Activated CD4-positive, alpha-beta T cell treated with anti-CD3 and anti-CD28 coated beads for 1 hour (primary cell): ENCODE measurements at places on chromosomes 13 and 19.

- DNase-seq: no peak
These were observed 11.1 kb downstream of the ZC3H13 start for GRCh38 chr13:46041419-46041839.

- no peak for DNase-seq
These were observed 23.5 kb downstream of the EBPL start for GRCh38 chr13:49667773-49668172.

GRCh38 chr13:103007427-103007762 lies 58.8 kb downstream of the SLC10A2 start:
- no peak for DNase-seq

DNA sequence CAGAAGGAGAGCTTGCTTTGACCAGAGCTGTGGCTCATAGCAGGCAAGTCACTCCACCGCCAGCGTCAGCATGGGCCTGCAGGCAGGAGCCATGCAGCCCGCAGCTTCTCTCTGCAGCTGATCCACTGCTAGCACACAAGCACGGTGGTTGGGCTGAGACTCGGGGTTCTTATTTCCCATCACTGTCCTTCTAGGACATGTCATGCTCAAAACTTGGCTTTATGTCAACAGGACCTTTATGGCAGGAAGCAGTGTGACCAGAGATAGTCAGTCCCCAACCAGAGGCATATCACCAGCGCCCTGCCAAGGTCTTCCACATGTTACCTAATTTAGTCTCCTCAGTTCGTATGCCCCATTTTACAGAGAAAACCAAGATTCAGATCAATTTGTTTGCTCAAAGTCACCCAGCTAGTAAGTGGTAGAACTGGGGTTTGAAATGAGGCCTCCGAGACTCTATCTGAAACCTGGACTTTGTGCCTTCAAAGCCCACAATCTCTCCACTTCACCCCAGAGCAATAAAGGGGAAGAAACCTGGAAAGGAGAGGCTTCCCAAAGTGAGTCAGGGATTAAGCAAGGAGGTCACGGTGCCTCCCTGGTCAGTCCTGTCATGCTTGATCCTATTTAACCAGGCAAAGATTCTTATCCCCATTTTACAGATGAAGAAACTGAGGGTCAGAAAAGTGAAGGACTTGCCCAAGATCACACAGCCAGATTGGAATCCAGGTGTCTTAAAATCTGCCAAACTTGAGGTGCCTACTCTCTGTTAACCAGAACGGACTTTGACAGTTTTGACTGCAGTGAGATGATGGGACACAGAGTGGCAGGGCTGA lies 5.1 kb downstream of the TMEM272 start:
- no peak for DNase-seq

DNA sequence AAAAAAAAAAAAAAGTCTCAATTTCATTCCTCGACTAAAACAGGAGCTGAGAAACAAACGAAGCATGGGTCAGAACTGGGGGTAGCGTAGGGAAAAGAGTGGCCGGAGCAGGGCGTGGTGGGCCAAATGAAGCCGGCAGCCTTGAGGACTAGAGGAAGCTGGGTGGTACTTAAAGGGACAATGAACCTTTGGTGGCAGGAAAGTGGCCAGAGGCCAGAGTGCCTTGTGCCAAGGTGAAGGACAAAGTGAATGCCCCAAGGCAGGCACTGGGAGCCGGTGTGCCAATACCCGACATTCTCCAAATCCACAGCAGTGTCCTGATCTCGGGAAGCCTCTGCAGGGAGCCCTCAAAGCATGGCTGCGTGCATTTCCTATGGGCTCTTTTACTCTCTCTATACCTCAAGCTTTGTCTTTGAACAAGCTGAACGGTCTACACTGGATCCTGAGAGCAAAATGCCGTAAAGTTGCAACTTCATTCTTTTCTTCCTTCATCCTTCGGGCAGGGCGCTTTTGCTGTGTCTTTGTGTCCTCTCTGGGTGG lies 195.0 kb upstream of the KL start:
- no peak for DNase-seq

GRCh38 chr19:48680436-48681126 lies 7.8 kb upstream of the NTN5 start:
- no peak for DNase-seq

- DNase-seq: no peak
These were observed 28.2 kb downstream of the HPN start for GRCh38 chr19:35069696-35070095.
